ENCODE measurements at places on chromosomes 11 and 22.

DNA sequence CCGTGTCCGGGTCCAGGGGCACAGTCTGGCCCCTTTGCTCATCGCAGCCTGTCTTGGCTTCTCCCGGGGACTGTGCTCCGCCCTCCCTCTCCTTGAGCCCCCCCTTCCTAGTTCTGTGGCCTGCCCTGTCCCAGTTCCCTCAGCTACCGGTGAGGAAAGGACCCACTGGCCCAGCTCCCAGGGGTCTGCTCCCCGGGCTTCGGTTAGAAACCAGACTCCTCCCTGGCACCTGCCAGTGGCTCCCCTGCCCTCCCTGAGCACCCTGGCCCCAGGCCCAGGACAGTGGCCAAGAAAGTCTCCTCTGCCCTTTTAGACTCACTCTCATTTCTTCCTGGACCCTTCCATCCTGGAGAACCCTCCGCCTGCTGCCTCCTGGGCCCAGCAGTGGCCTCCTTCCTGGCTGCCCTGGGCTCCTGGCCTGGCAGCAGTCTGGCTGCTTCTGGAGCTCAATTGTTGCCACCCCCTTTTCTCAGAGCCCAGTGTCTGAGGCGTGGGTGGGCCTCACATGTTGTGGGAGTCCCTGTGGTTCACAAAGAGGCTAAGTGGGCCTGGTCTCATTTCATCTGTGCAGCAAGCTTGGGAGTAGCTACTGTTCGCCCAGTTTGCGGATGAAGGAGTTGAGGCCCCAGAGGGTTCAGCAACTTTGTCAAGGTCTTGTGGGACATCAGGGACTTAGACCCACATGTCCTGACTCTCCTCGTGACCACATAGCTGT is 12.6 kb downstream of the PRDM11 start:
- DNase-seq: no peak

DNA sequence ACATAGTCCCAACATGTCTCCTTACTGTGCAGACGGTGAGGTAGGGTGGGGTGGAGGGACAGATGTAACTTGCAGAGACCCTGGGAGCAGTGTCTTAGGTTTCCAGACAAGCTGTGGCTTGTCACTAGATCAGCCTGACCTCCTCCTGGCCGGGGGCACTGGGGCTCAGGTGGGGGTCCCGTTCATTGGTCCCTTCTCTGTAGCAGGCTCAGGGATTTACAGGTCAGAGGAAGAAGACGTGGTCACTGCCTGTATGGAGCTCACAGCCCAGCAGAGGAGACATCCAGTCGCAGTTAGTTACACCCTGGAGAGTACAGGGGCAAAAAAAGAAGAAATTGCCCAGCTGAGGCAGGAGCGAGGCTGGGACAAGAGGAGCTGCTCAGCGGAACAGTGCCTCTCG is 22.0 kb upstream of the TUB start:
- no peak for DNase-seq

- DNase-seq: no peak
Measured at GRCh38 chr11:12077535-12078280, 32.7 kb upstream of the MICAL2 start.

DNA sequence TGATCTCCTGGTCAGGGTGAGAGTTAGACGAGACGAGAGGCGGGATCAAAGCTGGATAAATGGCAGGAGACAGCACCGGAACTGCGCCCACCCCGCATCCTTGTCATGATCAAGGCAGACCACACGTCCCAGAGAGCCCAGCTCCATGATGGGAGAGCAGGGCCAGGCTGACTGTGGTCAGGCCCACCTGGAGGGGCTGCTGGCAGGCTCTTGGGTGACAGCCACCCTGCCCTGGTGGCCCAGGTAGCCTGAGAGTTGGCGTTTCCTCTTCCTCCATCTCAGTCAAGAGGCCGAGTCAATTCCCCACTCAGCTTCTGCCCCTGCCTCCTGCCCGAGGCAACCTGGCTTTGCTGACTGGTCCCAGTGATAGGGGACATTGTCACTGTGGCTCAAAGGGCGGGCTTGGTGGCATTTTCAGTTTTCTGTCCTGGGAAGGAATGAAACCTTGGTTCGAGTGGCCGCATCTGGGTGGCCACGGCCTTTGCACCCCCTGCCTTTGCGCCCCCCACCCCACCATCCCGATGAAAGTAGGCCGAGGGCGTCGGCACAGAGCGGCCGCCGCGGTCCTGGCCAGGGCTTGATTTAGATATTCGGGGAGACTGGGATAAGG is 60.8 kb upstream of the PPARA start:
- DNase-seq: no peak

GRCh38 chr11:61897387-61898246 is 6.3 kb upstream of the FADS3 start:
- DNase-seq: peak; percentile 98

- DNase-seq: no peak
Measured at GRCh38 chr11:119282495-119282894, 34.4 kb downstream of the MCAM start.

GRCh38 chr11:25065746-25066145 is 568.9 kb downstream of the LUZP2 start:
- no peak for DNase-seq

- DNase-seq: no peak
Measured at GRCh38 chr22:40975366-40975765, 24.2 kb downstream of the RBX1 start.

DNA sequence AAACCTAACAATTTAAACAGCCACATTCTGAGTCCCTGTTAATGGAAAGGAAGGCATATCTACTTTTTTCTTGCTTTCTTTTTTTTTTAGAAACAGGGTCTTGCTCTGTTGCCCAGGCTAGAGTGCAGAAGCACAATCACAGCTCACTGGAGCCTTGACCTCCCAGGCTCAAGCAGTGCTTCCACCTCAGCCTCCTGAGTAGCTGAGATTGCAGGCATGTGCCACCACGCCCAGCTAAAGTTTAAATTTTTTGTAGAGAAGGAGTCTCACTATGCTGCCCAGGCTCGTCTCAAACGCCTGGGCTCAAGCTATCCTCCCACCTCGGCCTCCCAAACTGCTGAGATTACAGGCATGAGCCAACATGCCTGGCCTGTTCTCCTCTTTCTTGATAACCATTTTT is 25.4 kb downstream of the ARFGAP3 start:
- DNase-seq: no peak

DNA sequence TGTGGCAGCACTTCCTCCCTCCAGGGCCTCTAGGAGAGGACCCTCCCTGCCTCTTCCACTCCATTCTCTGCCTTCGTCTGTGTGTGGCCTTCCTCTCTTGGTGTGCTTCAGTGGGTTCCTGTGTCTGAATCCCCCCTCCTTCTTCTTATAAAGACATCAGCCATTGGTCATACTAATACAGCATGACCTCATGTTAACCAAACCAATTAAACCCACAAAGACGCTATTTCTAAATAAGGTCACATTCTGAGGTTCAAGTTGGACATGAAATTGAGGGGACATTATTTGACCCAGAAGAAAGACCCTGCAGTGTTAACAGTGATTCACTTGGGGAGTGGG is 398.6 kb downstream of the SHANK2 start:
- DNase-seq: no peak

DNA sequence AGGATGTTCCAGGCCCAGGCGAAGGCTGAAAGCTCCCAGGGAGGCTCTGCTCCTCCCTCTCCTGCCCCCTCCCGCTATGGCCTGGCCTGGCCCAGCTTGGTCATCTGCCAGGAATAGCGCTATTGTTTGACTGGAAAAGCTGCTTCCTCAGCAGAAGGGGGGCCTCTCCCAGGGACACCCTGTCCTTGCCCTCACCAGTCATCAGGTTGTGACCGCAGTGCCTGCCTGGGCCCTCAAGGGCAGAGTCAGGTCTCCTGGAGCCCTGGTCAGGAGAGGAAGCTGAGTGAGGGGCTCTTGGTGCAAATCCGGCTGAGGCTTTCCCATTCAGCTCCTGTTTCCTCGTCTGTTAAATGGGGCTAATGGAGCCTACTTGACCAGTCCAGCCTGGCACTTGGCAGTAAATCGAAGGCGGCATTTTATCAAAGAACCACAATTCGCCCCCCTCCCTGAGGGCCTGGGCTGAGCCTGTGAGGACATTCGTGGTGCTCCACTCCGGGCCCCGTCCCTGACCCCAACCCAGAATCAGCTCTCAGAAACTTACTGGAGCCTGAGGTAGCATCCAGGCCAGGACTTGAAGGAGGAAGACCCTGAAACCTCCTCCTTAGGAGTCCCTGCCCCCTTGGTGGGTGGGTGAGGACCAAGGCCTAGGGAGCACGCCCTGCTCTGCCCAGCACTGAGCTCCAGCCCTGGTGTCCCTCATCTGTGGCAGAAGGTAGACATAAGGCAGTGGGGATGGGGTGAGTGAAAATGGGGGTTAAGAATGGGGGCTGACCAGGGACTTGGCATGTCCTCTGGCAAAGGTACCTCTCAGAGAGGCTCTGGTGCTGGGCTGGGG is 2.0 kb upstream of the CASTOR1 start:
- peak; percentile 61 for DNase-seq

- peak; percentile 88 for DNase-seq
Measured at GRCh38 chr11:69817265-69818230, 1.7 kb downstream of the FGF3 start.

DNA sequence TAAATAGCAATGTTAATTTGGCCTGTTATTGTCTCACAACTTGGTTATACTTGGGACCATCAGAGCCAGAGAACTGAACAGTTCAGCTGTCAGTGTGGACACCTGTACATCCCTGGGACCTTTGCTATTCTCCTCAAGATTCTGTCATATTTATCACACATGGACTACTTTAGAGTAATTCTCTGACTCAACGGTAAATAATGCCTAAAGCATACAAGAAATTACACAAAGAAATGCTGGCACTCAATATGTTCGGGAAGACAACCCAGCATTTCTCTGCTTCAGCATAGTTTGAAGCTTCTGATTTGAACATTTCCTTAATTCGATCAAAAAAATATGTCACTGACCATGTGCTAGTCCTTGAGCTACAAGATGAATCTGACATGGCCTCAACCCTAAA is 34.6 kb upstream of the MMP13 start:
- no peak for DNase-seq

DNA sequence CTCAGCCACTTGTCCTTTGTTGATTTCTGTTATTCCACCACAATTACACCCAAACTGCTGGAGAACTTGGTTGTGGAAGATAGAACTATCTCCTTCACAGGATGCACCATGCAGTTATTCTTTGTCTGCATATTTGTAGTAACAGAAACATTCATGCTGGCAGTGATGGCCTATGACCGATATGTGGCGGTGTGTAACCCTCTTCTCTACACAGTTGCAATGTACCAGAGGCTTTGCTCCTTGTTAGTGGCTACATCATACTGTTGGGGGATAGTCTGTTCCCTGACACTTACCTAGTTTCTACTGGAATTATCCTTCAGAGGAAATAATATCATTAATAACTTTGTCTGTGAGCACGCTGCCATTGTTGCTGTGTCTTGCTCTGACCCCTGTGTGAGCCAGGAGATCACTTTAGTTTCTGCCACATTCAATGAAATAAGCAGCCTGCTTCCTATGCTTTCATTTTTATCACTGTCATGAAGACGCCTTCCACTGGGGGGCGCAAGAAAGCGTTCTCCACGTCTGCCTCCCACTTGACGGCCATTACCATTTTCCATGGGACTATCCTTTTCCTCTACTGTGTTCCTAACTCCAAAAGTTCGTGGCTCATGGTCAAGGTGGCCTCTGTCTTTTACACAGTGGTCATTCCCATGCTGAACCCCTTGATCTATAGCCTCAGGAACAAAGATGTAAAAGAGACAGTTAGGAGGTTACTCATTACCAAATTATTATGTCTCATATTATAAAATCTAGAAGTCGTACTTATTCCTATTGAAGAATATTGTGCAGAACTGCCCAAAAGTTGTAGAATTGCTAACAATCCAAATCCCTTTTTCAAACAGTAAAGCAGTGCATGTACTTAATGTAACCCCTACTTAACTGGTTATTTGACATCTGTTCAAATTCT is 53.2 kb downstream of the OR4C6 start:
- peak; percentile 3 for DNase-seq

DNA sequence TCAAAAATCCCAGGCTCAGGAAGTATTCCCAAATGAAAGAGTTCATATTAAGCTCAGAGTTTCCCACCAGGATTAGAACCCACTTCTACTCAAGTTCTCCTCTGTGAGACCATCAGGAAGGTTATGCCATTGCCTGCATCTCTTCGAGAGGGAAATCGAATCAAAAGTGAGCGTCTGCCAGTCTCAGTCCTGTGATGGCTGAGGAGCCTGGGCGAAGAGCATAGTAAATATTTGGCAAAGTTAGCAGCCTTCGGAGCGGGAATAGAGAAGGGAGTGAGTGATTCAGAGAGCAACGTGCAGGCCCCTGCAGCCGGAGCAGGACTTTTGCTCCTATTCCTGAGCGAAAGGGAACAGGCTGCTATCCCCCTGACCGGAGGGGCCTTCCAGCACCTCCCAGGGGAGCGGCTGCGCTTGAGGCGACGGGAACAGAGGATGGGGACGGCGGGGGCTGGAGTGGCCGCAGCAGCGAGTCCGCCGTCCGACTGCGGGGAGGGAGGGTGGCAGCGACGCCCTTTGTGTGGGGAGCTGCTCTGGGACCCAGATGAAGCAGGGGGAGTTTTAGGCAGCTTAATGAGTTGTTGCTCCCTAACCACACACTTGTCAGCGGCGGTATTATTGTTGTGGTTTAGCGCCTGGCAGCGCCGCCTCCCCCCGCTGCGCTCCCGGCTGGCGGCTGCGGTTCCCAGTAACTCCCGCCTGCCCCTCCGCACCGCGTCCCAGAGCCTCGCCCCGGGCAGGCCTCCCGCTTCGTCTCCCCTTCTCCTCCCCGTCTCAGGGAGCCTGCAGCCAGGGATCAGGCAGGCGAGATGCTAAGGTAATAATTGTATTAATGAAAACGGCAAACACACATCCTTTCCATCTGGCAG is 21.7 kb upstream of the NRGN start:
- peak; percentile 84 for DNase-seq

GRCh38 chr22:42317691-42318547 is 47.5 kb upstream of the TCF20 start:
- DNase-seq: peak; percentile 88

GRCh38 chr11:116607027-116607426 is 165.8 kb downstream of the BUD13 start:
- DNase-seq: no peak

DNA sequence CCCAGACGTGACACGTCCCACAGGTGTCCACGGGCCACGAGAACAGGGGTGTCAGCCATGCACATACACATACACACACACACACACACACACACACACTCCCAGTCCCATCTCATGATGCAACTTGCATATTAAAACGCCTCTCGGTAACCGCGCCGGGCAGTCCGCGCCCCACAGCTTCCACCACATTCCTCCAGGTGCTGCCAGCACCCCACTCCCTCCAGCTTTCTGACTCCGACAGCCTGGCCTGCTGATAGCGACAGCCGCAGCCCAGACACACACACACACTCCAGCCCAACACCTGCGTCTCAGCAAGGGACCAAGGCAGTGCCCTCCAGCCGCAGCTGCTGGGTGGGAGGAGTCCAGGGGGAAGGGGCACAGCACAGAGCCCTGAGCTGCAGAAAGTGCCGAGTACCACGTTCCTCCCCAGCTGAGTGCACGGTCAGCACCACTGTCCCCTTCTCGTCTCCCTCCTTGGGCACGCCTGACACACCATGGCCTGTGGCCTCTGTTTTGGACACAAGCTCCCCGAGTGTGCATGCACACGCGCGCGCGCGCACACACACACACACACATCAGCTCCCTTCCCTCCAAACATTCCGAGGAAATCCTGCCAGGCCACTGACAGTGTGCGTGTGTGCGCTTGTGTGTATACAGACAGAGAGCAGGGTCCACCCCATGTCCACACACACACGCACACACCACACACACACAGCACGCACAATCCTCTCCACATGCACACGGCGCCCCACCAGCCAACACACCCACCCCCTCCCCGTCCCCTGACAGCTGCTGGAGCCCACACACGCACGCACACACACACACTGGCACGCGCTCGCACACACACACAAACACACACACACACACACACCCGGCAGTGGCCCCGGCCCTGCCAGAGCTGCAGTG is 1.2 kb downstream of the ELFN2 start:
- DNase-seq: peak; percentile 88
